Esophagus (tissue), 2 donors: ENCODE measurements at places on chromosomes 3 and 15. TPM values are rescaled to one million over a fixed set of nuclear protein-coding genes. Genes with fewer than 3 reads are reported as not detected.

The LOXL1 gene
- polyA plus RNA-seq, result 9.6 TPM

The GOLGA8G gene
- not detected for polyA plus RNA-seq

The CFAP91 gene
- 0.45 TPM for polyA plus RNA-seq

The KBTBD13 gene
- polyA plus RNA-seq, result not detected

The DOCK3 gene
- polyA plus RNA-seq, result 2.8 TPM

The PARP15 gene
- polyA plus RNA-seq, result 0.46 TPM

The VGLL3 gene
- 0.54 TPM for polyA plus RNA-seq

The SEMA3G gene
- polyA plus RNA-seq, result 1.3 TPM

The UBA7 gene
- 24.1 TPM for polyA plus RNA-seq

The TJP1 gene
- 47.8 TPM for polyA plus RNA-seq

The DPPA2 gene
- not detected for polyA plus RNA-seq

The ADAMTSL3 gene
- polyA plus RNA-seq, result 0.18 TPM

The CLRN1 gene
- polyA plus RNA-seq, result not detected

The NUSAP1 gene
- 28.0 TPM for polyA plus RNA-seq

The MORC1 gene
- not detected for polyA plus RNA-seq

The C15orf62 gene
- 21.3 TPM for polyA plus RNA-seq

The CX3CR1 gene
- 0.14 TPM for polyA plus RNA-seq

The TERC gene
- polyA plus RNA-seq, result 0.14 TPM

The ROPN1B gene
- polyA plus RNA-seq, result 0.06 TPM

The SMC4 gene
- 82.0 TPM for polyA plus RNA-seq

The HYAL1 gene
- 4.2 TPM for polyA plus RNA-seq
